ENCODE measurements at places on chromosomes 5 and 9.

DNA sequence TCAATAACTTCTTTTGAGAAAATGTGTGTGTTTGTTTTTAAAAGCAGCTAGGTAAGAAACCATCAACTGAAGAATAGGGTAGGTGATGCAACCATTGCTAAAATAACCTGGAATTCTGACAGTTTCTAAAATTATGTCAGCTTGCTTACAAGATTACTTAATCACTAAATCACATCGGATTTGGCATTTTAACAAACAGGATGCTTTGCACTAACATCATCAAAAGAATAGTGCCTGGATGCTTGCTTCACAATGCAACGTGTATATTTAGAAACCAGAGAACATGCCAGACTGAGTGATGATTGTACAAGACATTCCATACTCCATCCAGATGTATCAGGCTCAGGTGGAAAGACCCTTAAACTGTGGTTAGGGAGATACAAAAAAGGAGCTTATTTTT, 43.9 kb downstream of the PAM start:
- no peak for DNase-seq

GRCh38 chr9:86713470-86713869, 233.8 kb downstream of the GAS1 start:
- no peak for DNase-seq

- no peak for DNase-seq
Measured at GRCh38 chr5:173268750-173269432, 33.9 kb upstream of the NKX2-5 start.

GRCh38 chr5:1445313-1445688, at the start of gene SLC6A3:
TSS of gene SLC6A3 (minus strand) at chr5:1445440. CDS start at chr5:1443197, 2,243 bp downstream.
- DNase-seq: no peak

DNA sequence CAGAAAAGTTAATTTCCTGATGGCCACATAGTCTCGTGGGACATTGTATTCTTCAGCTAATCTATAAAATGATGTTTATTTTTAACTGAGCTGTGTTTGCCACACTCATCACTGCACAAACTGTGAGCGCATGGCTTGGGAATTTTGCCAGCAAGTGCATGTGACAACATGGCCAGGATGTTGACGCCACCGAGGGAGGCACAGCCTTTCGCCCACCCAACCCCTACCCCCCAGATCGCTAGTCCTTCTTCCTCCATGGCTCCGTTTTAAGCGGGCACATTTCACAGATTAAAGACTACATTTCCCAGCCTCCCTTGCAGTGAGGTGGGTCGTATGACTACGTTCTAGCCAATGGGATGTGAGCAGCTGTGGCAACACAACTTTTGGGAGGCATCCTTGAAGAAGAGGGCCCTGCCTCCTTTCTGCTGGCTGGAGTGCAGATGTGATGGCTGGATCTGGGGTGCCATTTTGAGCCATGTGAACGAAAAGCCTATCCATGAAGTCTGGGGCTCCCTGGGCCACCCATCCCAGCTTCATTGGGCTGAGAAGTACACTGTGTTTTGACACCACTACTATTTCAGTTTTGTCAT, 7.9 kb downstream of the NRARP start:
- DNase-seq: no peak

Measured in CD4-positive, alpha-beta T cell (primary cell).